Effector CD8-positive, alpha-beta T cell (primary cell): ENCODE measurements at places on chromosomes 6 and 20.

DNA sequence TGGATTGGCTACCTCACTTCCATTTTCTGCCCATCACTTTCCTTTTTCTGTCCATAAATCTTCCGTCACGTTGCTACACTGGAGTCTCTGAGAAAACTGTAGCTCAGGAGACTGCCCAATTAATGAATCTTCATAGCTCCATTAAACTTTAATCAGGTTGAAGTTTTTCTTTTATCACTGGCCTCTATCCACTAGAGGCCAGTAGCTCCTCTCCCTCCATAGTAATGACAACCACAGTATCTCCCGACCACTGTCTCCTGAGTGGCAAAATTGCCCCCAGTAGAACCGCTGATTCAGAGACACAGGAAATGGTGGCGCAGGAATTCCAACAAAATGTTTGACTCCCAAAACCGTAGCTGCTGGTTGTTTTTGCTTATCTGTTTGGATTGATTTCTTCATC lies 18.4 kb upstream of the DOK5 start:
- DNase-seq: no peak

DNA sequence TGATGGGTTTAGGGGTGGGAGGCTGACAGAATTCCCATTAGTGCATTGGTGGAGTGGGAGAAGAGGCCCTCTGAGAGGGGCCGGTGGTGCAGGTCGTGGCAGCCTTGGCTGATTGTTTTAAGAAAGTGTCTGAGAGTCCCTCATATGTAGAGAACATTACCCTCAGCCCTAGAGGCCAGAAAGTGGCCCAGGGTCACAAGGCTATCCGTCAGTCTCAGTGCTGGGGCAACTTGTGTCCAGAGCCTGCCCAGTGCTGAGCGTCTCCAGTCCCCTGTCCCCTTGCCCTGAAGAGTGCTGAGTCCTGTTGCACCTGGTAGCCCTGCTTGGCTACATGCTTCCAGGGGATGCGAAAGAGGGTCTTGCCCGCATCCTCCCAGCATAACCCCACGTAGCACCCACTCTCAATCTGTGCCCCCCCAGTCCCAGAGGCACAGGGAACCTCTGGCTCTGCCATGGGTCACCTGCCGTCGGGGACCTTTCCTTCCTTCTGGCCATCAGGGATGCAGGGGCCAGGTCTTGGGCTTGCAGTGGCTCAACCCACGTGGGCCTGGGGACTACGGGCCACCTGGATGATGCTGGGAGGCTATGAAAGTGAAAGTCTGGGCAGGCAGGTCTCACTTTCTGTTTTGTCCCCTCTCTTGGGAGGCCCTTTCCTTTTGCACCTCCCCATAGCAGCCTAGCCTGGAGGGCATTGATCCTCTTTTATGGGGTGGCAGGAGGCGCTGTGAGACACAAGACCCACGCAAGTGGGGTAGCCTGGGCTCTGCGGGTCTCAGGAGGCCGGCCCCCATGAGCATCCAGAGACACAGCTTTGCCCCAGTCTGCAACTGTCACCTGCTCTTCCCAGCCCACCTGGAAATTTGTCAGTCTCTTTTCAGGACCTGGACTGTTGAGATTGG lies 12.2 kb downstream of the DUSP15 start:
- DNase-seq: no peak

DNA sequence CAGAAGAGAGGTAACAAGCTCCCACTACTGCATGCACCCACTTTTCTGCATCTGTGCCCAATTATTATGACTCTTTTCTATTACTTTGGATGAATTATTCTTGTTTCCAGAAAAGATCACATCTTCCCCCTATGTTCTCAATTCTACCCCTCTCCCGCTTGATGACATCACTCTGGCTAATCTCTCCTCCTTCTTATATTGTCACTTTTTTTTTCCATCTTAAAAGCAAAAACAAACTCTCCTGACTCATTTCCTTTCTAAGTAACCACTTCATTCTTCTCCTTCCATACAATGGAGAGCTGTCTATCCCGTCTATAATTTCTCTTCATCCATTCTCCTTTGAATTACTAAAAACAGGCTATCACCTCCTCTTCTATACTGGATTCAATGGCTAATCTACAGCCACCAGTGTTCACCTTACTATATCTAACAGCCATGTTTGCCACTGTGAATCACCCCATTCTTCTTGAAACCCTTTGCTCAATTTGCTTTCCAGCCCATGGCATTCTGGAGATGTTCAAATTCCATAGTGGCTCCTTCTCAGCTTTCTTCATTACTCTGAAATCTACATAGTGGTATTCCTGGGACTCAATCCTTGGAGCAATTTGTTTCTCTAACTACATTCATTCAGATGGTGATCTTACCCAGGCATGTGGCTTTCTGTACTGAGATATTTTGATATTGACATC lies 378.4 kb downstream of the ARHGAP18 start:
- DNase-seq: no peak

GRCh38 chr6:166204852-166205650 lies 37.4 kb upstream of the TBXT start:
- DNase-seq: no peak

GRCh38 chr6:9461188-9461587 lies 953.7 kb downstream of the TFAP2A start:
- DNase-seq: no peak

DNA sequence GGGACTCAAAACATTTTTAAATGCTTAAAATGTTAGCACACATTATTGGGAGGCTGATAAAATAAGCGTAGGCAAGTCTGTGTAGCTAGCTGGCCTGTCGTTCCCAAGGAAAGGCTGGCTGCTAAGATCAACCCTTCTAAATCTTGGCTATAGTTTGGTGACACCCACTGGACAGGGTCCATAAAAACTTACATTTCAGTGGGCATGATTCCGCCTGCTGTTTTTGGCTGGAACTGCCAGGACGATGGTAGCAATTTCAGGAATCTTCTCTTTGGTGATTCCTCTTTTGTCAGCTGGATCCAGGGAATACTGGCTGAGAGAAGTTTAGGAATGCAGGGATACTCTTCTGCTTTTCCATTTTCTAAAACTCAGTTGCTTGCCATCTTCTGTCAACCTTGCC lies 162.2 kb downstream of the NKAIN2 start:
- no peak for DNase-seq

DNA sequence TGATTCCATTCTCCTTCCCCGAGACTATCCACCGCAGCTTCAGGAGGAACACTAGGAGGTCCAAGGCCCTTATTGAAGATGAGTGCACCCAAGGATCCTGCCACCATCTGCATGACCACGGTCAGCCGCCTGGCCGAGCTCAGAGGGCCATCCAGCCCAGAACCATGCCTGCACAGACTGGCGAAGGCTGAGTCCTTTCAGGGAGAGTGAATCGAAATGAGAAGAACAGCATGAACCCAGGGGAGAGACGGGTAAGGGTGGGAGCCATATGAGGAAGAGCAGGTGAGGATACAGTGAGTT lies 26.3 kb downstream of the SERPINB6 start:
- DNase-seq: no peak

GRCh38 chr20:54502179-54502578 lies 26.8 kb downstream of the DOK5 start:
- no peak for DNase-seq

- DNase-seq: no peak
Observed at GRCh38 chr6:28354688-28355554, 5.2 kb downstream of the ZKSCAN3 start.

- DNase-seq: no peak
Observed at GRCh38 chr20:25249198-25249931, 1.5 kb downstream of the PYGB start.

GRCh38 chr6:113505084-113505699 lies 352.0 kb upstream of the MARCKS start:
- no peak for DNase-seq

DNA sequence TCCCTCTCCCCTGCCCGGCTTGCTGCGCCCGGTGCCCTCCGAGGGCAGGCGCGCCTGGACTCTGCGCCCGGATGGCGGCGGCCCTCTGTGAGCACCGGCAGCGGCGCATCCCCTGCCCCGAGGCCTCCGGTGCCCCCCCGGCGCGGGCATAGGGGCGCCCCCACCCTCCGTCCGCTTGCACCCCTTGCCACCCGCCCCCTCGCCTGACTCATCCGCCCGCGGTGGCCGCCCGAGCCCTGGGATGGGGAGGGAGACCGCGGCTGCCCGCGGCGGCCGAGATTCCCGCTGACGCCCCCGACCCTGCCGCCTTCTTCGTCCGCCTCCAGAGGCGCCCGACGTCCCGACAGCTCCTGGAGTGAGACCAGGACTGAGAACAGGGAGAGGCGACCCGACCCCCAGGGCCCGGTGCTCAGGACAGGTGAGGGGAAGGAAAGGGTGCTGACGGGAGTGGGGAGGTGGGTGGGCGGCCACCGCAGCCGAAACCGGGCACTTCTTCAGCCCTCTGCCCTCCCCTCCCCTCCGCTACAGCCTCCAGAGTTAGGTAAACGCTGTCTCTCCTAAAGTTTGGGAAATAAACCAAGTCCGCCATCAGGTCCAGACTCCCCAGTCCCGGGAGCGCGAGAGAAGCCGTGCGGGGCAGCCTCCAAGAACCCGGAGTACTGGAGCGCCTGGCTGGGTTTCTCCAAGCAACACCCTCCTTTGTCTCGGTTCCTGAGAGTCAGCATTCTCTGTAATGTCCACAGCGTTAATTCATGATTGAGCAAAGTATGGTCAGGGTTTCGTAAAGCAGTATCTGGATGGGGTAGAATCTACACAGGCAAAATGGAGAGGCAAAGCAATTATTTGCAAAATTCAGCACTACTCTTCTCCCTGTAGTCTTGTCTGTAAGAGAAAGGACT lies 539 bp downstream of the TMEM200A start:
- no peak for DNase-seq

DNA sequence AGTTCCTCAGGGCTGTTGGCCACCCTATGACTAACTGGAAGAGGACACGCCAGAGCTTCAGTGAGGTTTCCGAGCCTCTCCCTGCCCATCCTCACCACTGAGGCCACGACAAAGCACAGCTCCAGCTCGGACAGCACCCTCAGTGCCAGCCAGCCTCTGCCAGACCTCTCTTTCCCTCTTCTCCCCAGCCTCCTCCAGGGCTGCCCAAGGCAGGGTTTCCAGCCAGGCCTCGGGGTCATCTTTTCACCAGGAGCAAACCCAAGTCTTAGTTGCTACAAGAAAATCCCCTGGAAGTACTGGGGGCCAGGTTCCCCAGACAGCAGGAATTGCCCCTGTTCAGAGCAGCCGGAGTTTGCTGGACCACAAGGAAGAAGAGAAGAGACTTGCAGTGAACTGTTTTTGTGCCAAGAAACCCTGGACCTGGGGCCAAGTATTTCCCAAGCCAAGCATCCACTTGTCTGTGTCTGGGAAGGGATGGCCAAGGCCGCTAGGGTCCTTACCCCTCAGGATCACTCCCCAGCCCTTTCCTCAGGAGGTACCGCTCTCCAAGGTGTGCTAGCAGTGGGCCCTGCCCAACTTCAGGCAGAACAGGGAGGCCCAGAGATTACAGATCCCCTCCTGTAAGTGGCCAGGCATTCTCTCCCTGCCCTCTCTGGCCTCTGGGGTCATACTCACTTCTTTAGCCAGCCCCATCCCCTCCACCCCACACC lies 41.6 kb downstream of the PLAGL2 start:
- DNase-seq: no peak

DNA sequence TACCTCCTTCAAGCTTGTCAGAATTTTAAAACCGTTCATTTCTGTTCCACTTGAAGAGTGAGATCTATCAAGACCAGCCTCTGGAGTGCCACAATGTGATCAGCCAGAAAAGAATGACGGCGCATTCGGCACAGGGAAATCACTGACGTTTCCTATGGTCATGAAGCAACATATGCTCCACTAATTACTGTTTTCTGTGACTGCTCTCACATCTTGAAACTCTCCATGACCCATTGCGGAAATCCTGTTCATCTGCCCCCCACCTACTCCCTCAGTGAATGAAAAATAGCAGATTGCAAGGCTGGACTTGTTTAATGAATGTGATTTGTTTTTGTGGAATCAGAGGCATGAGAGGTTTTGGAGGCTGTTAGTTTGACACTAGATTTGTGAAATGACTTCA lies 53.2 kb downstream of the SAMD5 start:
- no peak for DNase-seq

DNA sequence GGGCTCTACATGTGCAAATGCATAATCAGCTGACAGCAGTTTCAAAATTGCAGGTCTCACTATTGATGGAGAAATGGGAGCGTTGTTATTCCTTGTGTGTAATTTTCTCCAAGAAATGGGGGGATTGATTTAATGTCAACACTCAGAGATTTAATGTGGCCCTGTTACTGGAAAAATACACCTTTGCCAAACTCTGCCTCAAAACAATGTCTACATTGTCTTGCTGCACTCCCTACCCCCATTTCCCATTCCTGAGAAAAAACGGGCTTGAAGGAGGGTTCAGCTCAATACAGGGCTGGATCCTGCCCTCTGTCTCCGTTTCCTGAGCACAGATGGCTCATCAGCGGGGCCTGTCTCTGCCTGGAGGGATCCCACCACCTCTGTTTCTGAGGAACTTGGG lies 18.4 kb downstream of the EDN3 start:
- no peak for DNase-seq

DNA sequence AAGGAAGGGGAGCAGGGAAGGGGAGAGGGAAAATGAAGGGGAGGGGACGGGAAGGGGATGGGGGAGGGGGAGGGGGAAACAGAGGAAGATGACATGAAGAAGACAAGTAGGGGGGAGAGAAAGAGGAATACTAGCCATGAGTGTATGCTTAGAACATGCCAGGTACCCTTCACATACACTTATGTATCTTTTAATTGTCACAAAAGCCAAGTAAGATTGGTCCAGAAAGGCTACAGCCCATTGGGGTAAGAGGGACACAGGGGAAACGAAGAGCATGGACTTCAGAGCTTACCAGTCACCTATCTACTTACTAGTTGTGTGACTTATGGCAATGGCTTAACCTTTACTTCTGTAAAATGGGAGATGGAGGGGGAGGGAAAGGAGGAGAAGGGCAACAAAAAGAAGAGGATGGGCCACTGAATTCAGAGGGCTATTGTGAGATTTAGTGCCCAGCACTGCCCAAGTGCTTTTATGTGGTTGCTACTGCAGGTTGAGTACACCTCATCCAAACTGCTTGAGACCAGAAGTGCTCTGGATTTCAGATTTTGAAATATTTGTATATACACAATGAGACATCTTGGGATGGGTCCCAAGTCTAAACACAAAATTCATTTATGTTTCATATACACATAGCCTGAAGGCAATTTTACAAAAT lies 90.3 kb downstream of the ARHGAP18 start:
- DNase-seq: no peak

GRCh38 chr6:167119670-167120582 lies 3.0 kb upstream of the CCR6 start:
- no peak for DNase-seq
